Right lobe of liver (tissue), 6 donors: ENCODE measurements at places on chromosomes 2 and 18. TPM values are rescaled to one million over a fixed set of nuclear protein-coding genes. Genes with fewer than 3 reads are reported as not detected.

GRCh38 chr2:134669731-134670669, 48.8 kb downstream of the TMEM163 start:
- H3K36me3 ChIP-seq, result no peaks in the 10 kb centered on the region
- no peak overlapping the region for H3K27ac ChIP-seq
- DNase-seq, result no peak
- no peaks in the 10 kb centered on the region for H3K4me1 ChIP-seq

DNA sequence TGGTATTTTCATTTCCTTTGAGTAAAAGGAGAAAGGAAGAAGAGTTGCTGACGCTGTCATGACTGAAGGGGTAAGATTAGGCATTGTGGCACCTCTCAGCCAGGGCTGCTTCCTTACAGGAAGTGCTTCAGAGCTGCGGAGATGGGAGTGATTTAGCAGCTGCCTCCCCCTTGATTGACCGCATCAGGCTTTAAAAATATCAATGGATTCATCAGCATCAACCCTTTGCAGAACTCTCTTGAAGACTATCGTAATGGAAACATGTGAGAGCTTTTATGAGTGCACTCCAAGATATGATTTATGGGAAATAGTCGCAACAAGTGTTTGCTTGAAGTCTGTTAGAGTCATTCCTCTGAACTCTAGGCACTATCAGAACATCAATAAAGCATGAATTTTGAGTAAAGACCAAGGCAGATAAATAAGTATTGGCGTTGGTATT, 141.1 kb downstream of the CSRNP3 start:
- DNase-seq, result no peak
- H3K27me3 ChIP-seq, result no peaks in the 10 kb centered on the region
- H3K27ac ChIP-seq, result no peak overlapping the region
- no peaks in the 10 kb centered on the region for H3K36me3 ChIP-seq
- H3K4me3 ChIP-seq, result no peak overlapping the region

Gene RAB6C
- not detected for total RNA-seq

DNA sequence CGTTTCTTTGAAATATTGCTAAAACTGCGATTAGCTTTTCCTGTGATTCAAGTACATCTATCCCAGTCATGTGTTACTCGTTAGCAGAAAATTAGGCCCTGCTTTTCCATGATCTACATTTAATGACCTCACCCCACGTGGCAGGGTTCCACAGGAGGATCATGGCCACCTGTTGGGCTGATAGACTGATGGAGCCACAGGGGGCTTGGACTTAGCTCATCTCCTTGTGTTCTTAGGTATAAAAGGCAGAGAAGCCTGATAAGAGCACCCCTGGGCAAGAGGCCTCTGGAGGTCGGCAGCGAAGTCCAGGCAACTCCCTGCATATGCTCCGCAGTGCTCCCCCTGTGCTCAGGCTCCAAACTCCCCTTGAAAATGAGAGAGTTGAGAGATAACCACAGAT, 12.9 kb downstream of the FZD7 start:
- no peak for DNase-seq
- no peak overlapping the region for H3K4me3 ChIP-seq
- H3K27me3 ChIP-seq, result no peaks in the 10 kb centered on the region
- no peaks in the 10 kb centered on the region for H3K36me3 ChIP-seq
- no peak overlapping the region for H3K27ac ChIP-seq
- no peaks in the 10 kb centered on the region for H3K4me1 ChIP-seq

Gene PLGLB1
- 189 TPM for total RNA-seq

DNA sequence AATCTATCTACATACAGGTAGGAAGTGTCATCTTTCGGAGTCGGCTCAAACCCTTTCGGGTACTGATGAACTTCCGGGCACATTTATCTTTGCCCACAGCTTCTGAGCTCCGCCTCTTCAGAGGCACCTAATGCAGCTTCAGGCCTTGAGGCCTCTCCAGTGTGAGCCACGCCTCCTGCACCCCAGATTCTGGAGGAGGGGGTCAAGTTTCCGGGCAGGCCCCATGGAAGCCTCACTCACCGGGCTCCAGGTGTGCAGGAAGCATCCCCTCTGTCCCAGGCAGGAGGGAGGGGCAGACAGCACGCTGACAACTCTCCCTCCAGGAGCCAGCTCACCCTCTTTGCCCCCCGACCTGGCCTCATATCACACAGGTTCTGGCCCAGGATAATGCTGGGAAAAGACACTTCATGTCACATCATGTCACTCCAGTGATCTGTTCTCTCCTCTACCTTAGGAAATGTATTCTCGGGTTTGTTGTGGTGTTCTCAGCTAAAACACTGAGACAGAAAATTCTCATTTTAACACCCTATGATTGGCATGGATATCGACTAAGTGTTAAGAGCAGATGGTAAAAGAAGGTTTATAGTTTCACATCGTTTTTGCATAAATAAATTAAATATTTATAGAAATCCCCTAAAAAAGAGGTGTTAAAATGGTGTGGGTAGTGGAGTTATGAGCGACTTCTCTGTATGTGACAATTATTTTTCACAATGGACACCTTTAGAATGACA, 46.2 kb upstream of the COPS8 start:
- H3K27me3 ChIP-seq, result no peaks in the 10 kb centered on the region
- H3K4me3 ChIP-seq, result no peak overlapping the region
- H3K27ac ChIP-seq, result no peak overlapping the region
- DNase-seq, result no peak
- no peaks in the 10 kb centered on the region for H3K4me1 ChIP-seq
